ENCODE measurements at places on chromosomes 11 and 22.
A peak's percentile ranks its signal among the peaks of the same experiment; 100 is the strongest.

DNA sequence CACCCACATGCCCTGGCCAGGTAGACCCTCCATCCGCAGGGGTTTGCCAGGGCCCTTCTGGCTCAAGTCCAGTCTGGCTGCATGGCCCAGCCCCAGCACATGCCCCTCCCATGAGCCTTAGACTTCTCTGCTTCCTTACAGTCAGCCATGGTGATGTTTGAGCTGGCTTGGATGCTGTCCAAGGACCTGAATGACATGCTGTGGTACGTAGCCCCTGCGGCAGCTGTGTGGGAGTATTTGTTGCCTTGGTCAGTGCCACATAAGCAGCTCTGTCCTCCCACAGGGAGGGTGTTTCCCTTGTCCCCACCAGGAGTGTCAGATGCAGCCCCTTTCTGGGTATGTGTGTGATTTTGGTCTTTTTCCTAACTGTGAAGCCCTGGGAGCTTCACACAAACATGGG is 17.5 kb downstream of the CDC45 start:
- DNase-seq = no peak

GRCh38 chr11:2778630-2779498 is 79.1 kb upstream of the KCNQ1OT1 start:
- DNase-seq = no peak

DNA sequence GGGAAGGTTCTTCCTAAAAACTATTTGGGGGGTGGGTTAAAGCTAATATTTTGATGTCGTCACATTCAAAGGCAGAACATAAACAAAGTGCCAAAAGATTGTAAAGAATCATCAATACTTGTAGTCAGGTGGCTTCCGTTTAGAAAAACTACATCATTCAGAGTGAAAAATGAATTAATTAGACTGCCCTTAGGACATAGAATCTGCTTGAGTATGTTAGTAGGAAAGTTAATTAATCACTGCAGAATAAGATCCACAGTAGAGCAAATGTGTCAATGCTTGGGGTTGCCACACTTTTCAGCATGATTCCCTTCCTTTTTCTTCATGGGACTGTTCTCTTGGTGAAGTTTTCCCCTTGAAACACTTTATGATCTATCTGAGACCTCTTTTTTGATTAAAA is 166.8 kb upstream of the MTNR1B start:
- no peak for DNase-seq

DNA sequence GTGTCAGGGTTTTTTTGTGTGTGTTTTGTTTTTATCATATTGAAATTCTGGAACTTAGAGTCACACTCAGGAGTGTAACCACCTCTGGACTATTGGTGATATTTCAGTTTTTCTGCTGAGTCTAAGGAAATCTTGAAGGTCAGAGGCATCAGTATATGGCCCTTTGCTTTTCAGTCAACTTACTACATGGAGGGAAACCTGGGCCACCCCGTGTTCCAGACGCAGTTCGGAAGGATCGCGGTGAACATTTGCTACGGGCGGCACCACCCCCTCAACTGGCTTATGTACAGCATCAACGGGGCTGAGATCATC is 19.9 kb downstream of the UPB1 start:
- DNase-seq = no peak

- no peak for DNase-seq
Measured at GRCh38 chr11:45610627-45611026, 54.8 kb downstream of the CHST1 start.

DNA sequence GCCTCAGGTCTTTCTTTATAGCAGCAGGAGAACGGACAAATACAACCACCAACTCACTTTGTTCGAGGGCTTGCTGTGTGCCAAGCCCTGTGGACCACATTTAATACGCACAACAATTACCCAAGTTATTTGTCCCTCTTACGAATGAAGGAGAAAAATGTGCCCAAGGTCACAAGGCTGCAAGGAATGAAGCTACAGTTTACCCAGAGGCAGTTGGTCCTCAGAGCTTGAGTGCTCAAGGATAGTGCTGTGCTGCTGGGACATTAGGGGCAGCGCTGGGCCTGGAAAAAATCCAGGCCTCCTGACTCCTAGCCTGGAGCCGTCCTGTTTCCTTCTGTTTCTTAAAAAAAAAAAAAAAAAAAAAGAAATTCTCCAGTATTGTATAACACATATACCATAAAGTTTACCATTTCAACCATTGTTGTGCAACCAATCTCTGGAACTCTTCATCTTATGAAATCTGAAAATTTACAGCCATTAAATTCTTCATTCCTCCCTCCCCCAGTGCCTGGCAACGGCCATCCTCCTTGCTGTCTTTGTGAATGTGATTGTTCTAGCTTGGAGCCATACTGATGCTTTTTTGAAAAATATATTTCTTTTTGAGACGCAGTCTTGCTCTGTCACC is 1.0 kb upstream of the C11orf86 start:
- no peak for DNase-seq

DNA sequence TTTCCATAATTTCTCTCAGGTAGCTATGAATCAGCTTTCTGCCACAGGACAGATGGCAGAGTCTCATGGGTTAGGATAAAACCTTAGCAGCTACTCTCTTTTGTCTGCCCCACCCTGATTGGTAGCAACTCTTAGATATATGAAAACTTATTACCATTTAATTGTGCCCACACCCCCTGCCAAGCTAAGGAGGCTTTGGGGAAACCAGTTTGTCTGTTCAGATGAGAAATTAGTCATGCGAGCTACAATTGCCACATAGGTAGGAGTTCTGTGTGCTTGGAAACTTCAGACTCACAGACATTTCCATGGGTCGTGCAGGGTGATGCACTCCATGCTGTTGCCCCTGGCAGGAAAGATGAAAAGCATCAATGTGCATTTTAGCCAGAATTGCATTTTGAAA is 39.9 kb downstream of the CD44 start:
- DNase-seq = no peak

DNA sequence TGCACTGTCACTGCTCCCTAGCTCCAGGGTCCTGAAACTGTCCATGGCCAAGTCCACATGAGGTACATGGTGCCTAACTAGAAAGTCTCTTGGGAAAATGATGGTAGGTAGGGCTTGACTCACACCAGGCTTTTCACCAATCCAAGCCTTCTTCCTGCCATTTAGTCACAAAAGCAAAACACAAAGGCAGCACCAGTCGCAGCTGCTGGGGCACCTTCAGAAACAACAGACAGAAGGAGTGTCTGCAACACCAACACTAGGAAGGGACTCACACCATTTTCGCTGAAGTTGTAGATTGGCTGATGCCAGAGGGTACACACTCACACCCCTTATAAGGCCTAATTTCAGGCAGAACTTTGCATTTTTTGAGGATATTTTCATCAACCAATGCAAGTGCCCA is 55.7 kb downstream of the SYTL2 start:
- no peak for DNase-seq

DNA sequence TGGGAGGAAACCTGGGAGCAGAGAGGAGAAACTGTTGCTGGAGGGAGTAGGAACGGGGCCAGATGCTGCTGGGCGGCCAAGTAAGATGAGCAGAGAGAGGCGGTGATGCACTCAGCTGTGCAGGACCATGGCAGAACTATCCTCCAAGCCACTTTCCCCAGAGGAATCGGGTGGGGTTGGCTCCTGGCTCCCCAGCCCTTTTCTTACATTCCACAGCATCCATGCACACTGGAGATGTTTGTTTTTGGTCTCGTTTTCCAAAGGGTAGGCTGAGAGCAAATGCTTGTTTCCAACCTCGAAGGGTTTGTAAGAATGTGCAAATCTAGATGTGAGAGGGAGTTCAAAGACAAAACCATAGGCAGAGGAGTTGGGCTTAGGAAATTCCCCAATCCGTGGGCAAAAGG is 73.2 kb downstream of the DBX1 start:
- no peak for DNase-seq

- DNase-seq = no peak
Measured at GRCh38 chr11:127182586-127183203, 182.1 kb upstream of the KIRREL3 start.

GRCh38 chr11:99154277-99154676 is 133.5 kb downstream of the CNTN5 start:
- no peak for DNase-seq

- DNase-seq = no peak
Measured at GRCh38 chr11:28049338-28050216, 58.4 kb downstream of the KIF18A start.

DNA sequence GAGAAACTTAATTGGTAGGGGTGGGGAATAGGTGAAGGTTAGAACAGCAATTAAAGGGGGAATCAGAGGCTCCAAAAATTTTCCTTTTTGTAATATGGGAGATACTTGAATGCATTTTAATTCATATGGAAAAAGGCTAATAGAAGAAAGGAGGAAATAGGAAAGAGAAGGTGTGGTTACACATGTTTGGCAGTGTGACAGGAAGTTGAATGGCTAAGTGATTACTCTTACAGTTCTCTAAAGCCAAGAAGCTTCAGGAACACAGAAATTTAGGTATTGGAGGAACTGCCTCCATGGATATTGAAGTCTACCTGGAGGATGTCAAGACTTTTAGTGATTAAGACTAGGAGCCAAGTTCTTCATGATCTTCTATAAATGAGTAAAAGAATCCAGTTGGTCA is 6.3 kb downstream of the NXPE2 start:
- no peak for DNase-seq

GRCh38 chr11:1017269-1018005 is 19.1 kb downstream of the MUC6 start:
- DNase-seq = no peak

GRCh38 chr11:76380159-76380976 is 564 bp downstream of the THAP12 start:
- DNase-seq = peak; percentile 43

DNA sequence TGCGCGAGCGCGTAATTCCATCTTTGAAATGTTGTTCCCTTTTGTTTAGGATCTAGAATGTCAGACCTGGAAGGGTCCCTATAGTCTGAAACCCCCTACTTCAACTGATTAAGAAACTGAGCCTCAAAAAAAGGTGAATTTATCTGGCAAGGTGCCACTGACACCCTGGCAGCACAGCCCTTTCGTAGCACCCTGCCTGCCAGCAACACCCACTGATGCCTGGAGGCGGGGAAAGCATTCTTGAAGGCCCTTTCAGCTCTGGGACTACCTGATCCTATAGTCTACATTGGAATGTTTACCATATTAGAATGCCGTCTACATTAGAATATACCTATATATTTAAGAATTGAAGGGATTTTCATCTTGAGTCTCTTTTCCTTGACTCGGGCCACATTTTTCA is 542.3 kb downstream of the BUD13 start:
- DNase-seq = no peak

- no peak for DNase-seq
Measured at GRCh38 chr22:22944268-22944985, 56.8 kb downstream of the IGLL5 start.

DNA sequence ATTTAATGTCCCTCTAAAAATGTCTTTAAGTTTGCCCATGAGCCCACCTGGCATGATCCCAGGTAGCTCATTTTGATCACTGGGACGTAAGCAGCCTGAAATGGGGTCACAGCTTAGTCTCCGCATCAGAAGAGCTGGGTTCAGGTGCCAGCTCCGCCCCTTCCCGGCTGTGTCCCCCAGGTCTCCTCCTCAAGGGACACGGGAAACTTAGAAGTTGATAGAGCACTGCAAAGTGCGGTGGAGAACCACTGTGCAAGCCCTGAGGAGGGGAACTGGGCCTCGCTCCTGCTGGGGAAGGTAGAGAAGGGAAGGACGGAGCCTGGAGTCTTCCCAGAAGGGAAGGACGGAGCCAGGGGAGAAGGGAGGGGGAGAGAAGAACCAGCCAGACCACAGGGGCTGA is 7.7 kb downstream of the TOM1 start:
- DNase-seq = no peak

- no peak for DNase-seq
Measured at GRCh38 chr11:44418456-44418830, 108.5 kb upstream of the ALX4 start.

DNA sequence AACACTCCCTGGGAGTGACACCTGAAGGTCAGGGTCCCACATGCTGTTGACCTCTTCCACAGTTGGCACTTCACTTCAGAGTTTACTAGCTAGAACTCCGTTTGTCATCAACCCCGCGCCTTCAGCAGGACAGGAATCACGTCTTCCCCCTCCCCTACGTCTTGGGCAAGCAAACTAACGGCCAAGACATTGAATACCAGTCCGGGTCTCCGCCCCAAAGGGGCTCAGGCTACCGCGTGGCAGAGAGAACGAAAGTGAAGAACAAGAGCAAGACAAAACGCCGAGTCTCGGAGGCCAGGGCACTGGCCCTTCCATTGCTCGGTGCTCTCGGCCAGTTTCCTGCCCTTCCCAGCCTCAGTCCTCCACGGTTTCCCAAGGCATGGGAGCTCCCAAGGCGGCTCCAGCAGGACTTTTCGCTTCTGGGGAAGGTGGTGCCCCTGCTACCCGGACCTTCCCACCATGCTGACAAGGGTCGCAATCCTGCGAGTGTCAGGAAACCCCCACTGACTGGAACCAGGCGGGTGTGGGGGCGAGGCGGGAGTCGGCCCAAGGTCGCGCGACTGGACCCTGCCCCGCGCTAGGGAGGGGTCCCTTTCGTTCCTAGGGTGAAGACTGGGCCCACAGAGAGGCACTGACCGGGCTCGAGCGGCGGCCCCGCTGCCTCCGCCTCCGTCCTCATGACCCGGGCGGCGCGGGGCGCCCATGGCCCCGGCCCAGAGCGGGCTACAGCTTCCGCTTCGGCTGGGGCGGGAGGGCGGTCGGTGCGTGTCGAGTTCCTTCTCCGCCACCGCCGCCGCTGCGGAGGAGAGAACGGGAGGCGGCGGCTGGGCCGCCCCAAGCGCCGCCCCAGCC is at the start of gene GUCD1:
TSS of gene GUCD1 (minus strand) at position 826 of the 852 bp plus-strand sequence. CDS start at position 679, 147 bp downstream.
- peak; percentile 6 for DNase-seq

GRCh38 chr11:113240389-113240788 is 74.0 kb upstream of the TTC12 start:
- no peak for DNase-seq

GRCh38 chr22:20458530-20459151 is 21.0 kb upstream of the SCARF2 start:
- no peak for DNase-seq

DNA sequence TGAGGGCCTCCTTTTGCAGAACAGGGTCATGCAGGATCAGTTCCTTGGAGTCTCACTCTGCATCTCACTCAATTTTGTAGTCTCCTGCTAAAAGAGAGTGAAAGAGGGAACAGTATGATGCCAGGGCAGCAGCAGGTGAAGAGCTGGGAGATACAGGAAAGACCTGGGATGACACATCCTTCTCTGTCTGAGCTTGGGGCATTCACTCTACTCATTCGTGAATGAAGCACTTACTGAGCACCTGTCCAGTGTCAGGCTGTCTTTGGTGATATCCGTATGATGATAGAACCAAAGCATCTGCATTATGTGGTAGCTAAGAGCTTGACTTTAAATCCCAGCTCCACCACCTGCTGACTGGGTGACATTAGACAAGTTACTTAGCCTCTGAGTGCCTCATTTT is 14.4 kb downstream of the SREBF2 start:
- DNase-seq = no peak

All from activated T-helper 9 cell treated with anti-CD3 and anti-CD28 coated beads, Interleukin-2, amount 50 U/mL, for 16 hours (primary cell).